ENCODE measurements at places on chromosomes 16 and 17.

DNA sequence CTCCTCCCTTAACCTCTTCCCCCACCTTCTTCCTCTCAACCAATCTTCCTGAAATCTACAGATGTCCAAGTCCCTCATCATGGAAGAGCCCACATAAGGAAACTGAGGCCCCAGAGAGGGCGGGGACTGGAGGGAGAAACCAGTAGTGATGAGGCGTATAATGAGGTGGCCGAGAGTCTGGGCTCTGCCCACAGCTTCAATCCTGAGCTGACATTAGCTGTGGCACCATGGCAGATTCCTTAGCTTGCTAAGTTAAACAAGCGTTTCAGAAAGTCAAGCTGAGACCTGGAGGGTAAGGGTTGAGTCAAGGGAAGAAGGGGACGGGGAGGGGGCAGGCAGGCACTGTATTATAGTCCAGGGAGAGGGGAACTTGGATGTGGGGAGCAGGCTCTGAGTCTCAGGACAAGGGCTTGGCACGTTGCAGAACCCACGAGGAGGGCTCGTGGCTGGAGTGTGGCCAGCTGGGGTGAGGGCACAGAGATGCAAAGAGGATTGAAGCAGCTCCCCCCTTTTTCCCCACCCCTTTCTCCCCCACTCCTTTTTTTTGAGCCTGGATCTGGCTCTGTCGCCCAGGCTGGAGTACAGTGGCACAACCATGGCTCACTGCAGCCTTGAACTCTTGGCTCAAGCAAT, 13.3 kb downstream of the ARHGAP23 start:
- no peak for DNase-seq

DNA sequence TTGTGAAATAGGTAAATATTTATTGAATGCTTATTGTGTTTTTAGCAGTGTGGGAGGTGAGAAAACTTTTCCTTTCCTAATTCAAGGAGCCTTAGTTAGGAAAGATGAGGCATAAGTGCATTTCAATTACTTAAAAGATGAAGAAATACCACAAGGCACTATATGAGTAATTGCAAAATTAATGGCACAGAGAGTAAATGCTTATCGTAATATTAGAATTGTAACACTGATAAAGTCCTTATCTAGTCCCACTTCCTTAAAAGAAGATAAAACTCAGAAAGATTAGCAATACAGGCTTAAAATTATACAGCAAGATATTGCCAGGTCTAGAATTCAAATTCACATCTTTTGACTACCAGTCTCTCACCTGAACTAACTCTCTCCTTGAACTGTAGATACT, 232.6 kb upstream of the TBX2 start:
- DNase-seq, result no peak

GRCh38 chr16:65908568-65908967, 457.9 kb upstream of the CDH5 start:
- peak; percentile 10 for DNase-seq

GRCh38 chr17:63621229-63621683, 961 bp upstream of the MAP3K3 start:
- no peak for DNase-seq

- DNase-seq, result no peak
Observed at GRCh38 chr16:76346210-76346609, 69.0 kb downstream of the CNTNAP4 start.

GRCh38 chr17:77435272-77436057, 294.7 kb downstream of the SEC14L1 start:
- no peak for DNase-seq

- DNase-seq, result no peak
Observed at GRCh38 chr17:58615768-58616659, 75.8 kb downstream of the TEX14 start.

DNA sequence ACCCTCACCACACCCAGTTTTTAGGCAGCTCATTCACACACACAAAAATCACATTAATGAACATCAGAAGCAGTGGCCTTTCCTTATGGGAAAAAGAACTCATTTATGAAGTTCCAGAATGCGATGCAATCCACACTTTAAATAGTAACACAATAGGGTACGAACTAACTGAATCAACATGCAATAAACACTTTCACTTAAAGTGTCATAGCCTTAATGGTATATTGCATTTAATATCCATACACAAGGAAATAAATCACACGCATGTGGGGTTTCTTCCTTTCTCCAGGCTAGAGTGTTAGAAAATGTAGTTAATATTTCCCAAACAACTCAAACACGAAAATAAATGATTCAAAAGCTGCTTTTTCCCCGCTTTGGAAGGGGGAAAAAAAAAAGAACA, 19.7 kb downstream of the ADCY9 start:
- DNase-seq, result no peak

GRCh38 chr17:1714427-1714979, 4.3 kb upstream of the TLCD2 start:
- peak; percentile 37 for DNase-seq

DNA sequence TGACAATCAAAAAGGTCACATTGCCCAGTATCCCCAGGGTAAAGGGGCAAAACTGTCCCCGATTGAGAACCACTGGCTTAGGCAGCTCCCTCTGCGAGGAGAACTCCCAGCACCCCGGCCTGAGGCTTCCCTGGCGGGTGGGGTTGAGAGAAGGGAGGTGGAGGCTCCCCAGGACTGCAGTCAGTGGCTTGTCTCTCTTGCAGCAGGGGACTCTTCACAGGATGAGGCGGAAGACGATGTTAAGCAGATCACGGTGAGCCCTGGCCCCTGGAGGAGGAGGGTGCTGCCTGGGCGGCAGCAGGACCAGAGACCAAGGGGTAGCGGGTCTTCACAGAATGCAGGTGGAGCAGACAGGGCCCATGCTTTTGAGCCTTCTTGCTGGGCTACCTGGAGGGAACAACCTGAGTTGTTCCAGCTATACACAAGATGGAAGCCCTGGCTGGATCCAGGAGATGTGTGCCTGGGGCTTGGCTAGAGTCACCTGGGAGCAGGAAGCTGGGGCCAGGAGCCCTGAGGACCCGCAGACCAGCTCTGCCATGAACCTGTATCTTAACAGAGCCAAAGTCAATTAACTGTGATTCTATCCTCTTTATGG, 16.8 kb downstream of the POLR3E start:
- DNase-seq, result no peak

DNA sequence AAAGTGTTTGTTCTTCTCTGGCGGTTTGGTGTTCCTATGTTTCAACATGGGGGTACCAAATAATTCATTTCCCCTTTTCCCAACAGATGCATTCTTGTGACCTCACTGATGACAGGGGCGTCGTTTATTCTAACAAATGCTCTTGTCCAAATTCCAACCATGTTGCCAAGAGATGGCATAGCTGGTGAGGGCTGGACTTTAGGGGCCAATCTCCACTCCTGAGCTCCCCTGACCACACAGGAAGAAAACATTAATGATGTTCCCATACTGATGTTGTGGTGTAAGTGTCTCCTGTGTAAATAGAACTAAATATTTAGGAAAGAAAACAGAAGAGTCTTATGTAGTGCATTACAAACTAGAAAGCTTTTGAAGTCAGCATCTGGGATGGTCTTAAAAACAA, 431.6 kb downstream of the CDH13 start:
- no peak for DNase-seq

- DNase-seq, result no peak
Observed at GRCh38 chr16:88739139-88739976, 33.1 kb downstream of the CTU2 start.

GRCh38 chr17:76948726-76949342, 80.6 kb downstream of the MGAT5B start:
- no peak for DNase-seq

DNA sequence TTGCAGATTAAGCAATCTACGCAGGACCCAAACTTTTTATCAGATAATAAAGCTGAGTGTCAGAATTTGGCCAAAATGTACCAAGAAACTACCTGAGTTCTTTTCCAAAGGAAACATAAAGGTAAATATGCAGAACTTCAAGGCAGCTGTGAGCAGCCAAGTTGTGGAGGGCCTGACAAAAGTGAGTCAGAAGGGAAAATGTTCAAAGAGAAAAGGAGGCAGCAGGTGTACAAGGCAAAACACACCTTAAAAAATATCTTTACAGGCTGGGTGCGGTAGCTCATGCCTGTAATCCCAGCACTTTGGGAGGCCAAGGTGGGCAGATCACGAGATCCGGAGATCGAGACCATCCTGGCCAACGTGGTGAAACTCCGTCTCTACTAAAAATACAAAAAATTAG, 7.0 kb upstream of the KANSL1 start:
- no peak for DNase-seq

GRCh38 chr17:63927464-63928171, 4.5 kb downstream of the CD79B start:
- no peak for DNase-seq

GRCh38 chr16:17289050-17289449, 181.7 kb downstream of the XYLT1 start:
- DNase-seq, result no peak

DNA sequence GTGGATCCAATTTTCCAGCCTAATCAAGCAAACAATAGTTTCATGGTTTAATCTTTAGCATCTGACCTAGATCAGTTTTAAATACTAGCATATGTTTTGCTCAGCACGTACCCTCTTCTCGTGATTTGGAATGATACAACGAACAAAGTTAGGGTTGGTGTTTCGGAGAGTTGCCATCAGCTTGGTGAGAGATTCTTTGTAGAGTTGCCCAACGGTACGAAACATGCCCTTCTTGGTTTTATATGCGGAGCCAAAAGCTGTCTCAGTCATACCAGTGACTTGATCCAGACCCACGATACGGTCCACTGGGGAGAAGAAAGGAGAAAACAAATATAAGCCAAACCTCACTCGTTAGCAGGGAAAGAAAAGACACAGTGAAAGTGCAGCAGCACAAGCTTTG, 85.3 kb downstream of the NDEL1 start:
- no peak for DNase-seq

DNA sequence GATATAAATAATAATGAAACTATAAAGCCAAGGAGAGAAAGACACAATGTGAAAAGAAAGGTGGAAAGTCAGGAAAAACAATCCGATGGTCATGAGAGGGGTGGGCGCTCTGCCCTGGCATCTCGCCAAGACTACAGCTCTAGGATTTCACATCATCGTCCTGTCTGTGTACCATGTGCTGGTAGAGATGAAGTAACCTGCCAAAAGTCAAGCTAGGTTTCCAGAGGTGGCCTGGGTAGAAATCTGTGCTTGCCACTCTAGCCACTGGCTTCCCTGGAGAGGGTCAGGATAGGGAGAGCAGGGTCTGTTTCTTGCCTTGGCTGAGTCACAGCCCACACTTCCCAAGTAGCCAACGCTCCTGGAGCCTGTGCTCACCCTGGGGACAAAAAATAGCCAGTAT, 31.0 kb upstream of the TRAP1 start:
- DNase-seq, result no peak
